Activated CD8-positive, alpha-beta T cell treated with anti-CD3 and anti-CD28 coated beads for 36 hours (primary cell): ENCODE measurements at places on chromosomes 11 and 22. TPM values are rescaled to one million over a fixed set of nuclear protein-coding genes. Genes with fewer than 3 reads are reported as not detected.

TBC1D10A gene
- total RNA-seq: 20.5 TPM

ART1 gene
- not detected for total RNA-seq

OR10A6 gene
- not detected for total RNA-seq

RPL27A gene
- total RNA-seq: 987 TPM

VPREB1 gene
- not detected for total RNA-seq

C1QTNF6 gene
- 6.4 TPM for total RNA-seq

OAF gene
- total RNA-seq: 4.6 TPM

CD3G gene
- 118 TPM for total RNA-seq

CD59 gene
- 36.1 TPM for total RNA-seq

OR8D4 gene
- not detected for total RNA-seq

OR5AL1 gene
- total RNA-seq: not detected

NLRP10 gene
- total RNA-seq: not detected

WNT7B gene
- not detected for total RNA-seq

BCO2 gene
- total RNA-seq: 0.97 TPM

SEPTIN3 gene
- 0.20 TPM for total RNA-seq

SMIM35 gene
- total RNA-seq: 0.32 TPM

OR6T1 gene
- total RNA-seq: not detected

MMP12 gene
- not detected for total RNA-seq

ANKK1 gene
- total RNA-seq: not detected

PGAP2 gene
- total RNA-seq: 33.1 TPM

CECR2 gene
- 0.16 TPM for total RNA-seq

TSPAN18 gene
- 0.85 TPM for total RNA-seq

MALAT1 gene
- 3,856 TPM for total RNA-seq

VPREB3 gene
- total RNA-seq: not detected

INSC gene
- total RNA-seq: 0.74 TPM

WNT11 gene
- total RNA-seq: 0.32 TPM

MRGPRE gene
- total RNA-seq: not detected

SOX6 gene
- 0.36 TPM for total RNA-seq

GPHA2 gene
- total RNA-seq: not detected

CHRNA10 gene
- total RNA-seq: 1.0 TPM

ENTHD1 gene
- total RNA-seq: 0.34 TPM
